CD4-positive, alpha-beta T cell treated with Interleukin-4 for 4 hours (primary cell): ENCODE measurements at places on chromosomes 7 and 10.

DNA sequence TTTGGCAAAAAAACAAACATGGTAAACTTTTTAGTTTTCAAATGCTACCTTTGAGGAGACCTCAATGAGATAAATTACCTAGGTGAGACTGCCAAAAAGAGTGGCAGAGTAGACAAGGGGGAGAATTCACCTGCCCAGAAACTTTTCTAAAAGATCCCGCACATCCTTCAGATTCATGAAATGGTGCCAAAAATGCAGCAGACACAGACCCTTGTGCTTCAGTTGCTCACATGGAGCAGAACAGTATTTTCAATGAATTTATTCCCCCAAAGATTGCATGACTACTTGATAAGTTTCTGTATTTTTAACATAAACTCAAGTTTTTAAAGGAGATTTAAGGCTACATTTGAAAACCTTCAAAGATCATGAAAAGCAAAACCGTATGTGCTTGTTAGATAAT lies 270.0 kb downstream of the TRIL start:
- no peak for DNase-seq

GRCh38 chr7:65509368-65510186 lies 135.9 kb downstream of the ZNF92 start:
- DNase-seq: no peak

GRCh38 chr10:46016811-46017210 lies 13.6 kb downstream of the NCOA4 start:
- DNase-seq: no peak

DNA sequence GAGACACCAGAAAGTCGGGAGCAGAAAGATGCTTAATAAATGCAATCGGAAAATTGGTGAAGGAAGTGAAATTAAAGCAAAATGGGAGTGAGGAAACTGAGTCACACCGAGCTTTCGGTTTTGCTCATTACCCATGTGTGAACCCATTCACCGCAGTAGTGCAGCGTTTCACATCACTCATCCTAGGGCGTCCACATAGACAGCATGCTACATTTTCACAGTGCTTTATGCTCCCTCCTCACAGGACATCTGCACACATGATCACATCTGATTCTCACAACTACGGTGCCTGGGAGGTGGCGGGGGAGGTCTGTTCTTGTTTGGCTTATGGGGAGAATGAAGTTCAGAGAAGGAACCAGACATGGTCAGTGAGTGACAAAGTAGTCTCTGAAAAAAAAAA lies 36.6 kb upstream of the ATP6V0A4 start:
- DNase-seq: no peak

GRCh38 chr10:104824380-104825006 lies 183.4 kb downstream of the SORCS3 start:
- no peak for DNase-seq

DNA sequence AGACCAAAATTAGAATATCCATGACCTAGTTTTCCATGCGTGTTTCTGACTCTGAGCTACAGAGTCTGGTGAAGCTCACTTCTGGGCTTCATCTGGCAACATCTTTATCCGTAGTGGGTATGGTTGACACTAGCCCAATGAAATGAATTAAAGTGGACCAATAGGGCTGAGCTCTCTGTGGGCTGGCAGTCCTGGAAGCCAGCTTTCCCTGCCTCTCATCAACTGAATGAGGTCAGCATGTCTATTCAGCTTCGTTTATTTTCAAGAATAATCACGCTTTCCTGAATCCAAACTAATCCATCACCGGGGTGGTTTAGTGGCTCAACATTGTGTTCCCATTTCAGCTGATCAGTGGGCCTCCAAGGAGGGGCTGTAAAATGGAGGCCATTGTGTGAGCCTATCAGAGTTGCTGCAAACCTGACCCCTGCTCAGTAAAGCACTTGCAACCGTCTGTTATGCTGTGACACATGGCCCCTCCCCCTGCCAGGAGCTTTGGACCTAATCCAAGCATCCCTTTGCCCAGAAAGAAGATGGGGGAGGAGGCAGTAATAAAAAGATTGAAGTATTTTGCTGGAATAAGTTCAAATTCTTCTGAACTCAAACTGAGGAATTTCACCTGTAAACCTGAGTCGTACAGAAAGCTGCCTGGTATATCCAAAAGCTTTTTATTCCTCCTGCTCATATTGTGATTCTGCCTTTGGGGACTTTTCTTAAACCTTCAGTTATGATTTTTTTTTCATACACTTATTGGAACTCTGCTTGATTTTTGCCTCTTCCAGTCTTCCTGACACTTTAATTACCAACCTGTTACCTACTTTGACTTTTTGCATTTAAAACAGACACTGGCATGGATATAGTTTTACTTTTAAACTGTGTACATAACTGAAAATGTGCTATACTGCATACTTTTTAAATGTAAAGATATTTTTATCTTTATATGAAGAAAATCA lies 35.5 kb downstream of the CAV1 start:
- no peak for DNase-seq

- DNase-seq: no peak
Observed at GRCh38 chr7:151696721-151697514, 177.2 kb upstream of the RHEB start.

- no peak for DNase-seq
Observed at GRCh38 chr10:7857262-7857661, 39.0 kb downstream of the TAF3 start.

GRCh38 chr10:3353235-3353634 lies 180.7 kb upstream of the PITRM1 start:
- DNase-seq: no peak

DNA sequence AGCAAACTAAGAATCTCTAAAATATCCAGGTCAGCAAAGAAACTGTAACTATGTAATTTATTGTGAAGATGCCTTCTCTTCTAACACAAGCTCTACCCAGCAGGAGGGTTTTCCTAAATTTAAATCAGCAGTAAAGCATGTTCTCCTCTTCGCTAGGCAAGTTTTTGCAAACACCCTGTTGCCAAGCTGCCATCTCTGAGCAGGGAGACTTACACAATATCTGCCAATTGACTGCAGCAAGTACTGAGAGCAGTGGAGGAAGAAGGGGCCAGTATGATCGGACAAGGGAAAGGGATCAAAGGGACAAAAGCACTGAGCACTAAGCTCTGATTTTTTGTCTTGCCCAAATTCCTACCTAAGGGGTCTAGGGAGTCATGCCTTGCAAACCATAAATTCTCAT lies 16.0 kb upstream of the LANCL2 start:
- DNase-seq: no peak

DNA sequence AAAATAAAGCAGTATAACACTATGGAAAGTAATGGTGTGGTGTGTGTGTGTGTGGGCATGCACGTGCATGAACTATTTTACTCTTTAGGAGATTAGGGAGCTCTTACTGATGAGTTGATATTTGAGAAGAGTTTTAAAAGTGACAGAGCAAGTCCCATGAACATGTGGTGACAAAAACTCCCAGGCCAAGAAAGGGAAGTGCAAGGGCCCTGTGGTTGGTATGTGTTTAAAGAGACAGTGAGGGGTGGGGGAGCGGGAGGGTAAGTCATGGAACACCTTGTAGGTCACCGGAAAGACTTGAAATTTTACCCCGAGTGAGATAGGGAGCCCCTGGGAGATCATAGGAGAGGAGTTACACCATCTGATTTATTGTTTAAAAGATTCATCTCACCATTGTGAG lies 63.3 kb downstream of the AKR1B1 start:
- no peak for DNase-seq

DNA sequence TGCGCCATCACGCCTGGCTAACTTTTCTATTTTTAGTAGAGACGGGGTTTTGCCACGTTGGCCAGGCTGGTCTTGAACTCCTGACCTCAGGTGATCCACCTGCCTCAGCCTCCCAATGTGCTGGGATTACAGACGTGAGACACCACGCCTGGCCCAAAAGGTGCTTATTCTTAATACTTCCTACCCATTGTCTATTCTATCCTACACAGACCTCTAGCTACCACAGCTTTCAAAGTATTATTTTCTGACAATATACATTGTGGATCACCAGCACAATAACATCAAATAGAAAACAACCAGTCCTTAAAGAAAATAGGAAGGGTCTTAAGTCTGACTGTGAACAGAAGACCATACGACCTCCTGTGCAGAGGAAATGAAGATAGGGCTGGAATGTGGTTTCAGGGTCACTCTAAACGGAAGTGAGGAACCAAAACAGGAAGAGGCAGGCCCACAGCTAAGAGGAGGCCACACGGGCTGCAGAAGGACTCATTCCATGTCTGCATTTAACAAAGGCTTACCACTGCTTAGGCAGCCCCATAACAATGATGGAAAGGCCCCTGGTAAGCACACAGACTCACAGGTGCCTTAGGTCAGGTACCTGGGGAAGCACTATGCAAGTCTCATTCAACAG lies 115.2 kb downstream of the ZFAND4 start:
- DNase-seq: peak; percentile 26

DNA sequence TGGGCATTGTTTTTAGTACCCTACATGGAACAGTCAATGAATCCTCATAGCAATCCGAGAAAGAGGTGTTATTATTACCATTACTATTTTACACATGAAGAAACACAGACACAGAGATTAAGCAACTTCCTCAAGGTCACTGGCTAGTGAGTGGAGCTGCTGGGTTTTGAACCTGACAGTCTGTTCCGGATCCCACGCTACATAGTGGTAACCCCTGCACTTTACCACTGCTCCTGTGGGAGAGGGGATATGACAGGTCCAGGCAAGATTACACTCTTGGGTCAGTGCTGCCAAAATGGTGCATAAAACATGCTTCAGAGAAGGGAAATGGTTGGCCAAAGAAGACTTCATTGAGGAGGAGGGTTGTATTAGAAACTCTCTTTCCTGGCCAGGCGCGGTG lies 185.7 kb downstream of the XPNPEP1 start:
- DNase-seq: no peak
